ENCODE measurements at places on chromosomes 16 and 17.

DNA sequence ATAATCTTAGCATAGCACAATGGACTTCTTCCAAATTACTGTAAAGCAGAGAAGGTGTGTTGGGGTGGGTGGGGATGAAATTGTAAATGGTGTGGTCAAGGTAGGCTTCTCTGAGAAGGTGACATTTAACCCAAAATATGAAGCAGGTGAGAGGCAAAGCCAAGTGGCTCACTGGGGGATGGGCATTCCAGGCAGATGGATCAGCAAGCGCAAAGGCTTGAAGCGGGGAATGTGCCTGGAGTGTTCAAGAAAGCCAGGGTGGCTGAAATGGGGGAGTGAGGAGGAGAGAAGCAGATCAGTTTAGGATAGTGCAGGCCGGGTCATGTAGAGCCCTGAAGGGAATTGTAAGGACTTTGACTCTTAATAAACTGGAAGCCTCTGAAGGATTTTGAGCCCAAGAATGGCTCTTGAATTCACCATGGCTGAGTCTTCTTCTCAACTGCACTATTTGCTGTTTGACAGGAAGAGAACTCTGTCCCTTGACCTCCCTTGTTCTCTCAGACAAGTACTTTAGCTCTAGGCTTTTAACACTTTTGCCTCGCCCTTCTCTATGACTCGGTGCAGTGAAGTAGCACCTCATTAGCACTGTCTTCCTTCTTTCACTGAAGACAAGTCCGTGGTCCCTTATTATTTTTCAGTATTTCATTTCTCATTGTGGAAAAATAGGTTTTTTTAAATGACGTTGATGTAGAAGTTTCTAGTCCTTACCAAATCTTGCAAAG lies 14.7 kb downstream of the CACNG3 start:
- DNase-seq = no peak

- DNase-seq = no peak
Measured at GRCh38 chr16:66621973-66622372, 17.5 kb downstream of the CMTM3 start.

DNA sequence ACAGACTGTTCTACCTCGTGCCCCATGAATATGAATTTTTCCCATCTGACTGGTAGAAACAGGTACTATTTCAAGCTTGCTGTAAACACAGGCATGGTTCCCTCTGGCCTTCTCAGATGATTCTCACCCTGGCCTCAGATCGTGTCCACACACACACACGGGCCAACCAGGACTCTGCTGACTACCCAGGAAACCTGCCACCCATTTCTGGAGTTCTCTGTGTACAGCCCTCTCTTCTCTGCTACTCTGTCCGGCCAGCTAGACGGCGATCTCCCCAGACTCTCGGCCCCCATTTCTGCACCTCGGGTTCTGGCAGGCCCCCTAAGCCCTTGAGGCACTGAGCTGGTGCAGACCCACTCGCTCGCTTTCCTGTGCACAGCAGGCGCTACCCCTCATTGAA lies 31.2 kb downstream of the RPA1 start:
- DNase-seq = no peak

- DNase-seq = no peak
Measured at GRCh38 chr17:67759355-67760171, 41.8 kb downstream of the NOL11 start.

DNA sequence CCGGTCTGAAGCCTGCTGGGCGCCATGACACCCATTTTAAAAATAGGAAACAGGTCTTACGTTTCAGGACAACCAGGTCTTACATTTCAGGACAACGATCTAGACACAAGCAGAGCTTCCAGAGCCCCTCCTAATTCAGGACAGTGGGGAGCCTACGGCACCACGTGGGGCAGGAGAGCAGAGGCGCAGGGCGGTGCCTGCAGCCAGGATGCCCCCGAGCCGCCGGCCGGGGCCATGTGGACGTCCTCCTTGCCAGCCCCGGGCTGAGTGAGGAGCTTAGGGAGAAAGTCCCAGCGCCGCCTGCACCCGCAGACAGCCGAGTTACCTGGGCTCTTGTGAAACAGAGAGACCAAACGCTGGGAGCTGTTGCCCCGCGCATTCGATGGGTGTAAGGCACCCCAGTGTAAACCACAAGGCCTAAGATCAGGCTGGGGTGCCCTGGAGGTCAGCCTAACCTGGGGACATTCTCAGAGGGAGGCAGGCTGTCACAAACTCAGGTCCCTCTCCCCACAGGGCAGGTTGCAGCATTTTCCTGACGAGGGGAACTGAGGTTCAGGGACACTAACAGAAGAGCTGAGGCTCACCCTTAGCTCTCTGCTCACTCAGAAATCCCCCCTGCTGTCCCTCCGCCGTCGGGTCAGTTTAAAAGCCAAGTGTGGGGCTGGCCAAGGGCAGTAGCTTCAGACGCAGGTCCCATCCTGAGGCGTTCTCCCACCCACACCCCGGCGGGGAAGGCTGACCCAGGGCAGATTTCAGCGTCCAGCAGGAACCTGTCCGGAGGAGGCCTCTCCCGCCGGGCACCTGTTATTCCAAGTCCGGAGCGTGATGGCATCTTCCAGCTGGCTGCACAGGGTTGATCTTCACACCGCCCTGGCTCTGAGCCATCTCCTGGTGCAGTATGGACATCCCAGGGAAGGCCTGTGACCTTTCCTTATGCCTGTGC lies 1.8 kb upstream of the NOTUM start:
- no peak for DNase-seq

All from NCI-H1092 treated with DMSO at 0.1 percent for 48 hours (cell line).